ENCODE measurements at places on chromosomes 13 and 19.

DNA sequence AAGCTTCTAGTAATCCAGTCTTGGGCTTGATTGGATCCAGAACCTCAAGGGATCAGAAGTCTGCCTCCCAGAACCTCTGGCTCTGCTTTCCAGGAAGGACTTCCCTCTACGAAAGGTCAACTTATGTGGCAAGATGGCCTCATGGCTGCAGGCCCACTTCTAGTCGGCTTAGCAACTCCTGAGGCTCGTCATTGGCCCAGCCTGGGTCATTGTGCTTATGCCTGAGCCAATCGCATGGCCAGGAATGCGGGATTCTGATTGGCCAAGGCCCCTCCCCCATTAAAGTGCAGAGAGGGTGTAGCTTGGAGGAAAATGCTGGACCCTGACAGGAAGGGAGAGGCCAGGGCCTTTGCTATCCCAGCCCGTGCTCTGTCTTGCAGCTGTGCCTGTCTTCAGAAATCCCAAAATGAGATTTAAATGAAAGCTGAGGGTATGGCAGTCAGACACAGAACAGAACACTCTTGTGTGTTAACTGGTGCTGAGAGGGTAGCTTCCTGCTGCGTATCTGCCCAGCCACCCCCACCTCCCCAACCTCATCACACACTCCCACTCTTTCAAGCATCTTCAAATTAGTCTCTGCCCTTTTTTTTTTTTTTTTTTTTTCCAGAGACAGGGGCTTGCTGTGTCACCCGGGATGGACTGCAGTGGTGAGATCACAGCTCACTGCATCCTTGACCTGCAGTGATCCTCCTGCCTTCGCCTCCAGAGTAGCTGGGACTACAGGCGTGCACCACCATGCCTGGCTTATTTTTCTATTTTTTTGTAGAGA, 5.5 kb upstream of the CCNE1 start:
- peak; percentile 9 for DNase-seq

DNA sequence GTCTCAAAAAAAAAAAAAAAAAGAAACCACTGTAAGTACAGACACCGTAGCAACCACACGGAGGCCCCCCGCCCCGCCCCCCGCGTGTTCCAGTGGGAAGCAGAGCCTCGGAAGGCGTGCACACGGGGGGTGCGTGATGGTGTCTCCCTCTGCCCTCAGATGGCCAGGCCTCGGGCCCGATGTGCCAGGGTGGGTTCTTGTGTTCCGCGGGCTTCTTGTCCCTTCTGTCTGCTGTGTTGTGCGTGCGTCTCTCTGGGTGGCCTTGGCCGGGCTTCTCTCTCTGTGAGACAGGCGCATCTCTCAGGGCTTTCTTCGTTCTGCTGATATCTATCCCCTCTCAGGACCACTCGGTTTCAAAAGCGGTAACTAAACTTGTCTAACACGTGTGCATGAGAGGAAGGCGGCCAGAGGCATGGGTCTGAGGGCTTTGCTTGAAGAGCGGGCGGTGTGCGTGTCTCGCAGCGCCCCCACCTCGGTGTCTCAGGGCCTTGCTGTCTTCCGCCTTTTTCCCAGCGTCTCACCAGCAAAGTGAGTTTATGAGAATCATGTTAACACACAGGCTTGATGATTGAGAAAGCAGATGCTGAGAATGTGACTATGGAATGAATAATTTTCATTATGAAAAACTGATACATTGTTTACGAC, 12.6 kb downstream of the ATP11A start:
- no peak for DNase-seq

- no peak for DNase-seq
These were observed 130.6 kb downstream of the DLEU7 start for GRCh38 chr13:50712881-50713280.

GRCh38 chr19:40400559-40400958, 10.6 kb upstream of the HIPK4 start:
- no peak for DNase-seq

DNA sequence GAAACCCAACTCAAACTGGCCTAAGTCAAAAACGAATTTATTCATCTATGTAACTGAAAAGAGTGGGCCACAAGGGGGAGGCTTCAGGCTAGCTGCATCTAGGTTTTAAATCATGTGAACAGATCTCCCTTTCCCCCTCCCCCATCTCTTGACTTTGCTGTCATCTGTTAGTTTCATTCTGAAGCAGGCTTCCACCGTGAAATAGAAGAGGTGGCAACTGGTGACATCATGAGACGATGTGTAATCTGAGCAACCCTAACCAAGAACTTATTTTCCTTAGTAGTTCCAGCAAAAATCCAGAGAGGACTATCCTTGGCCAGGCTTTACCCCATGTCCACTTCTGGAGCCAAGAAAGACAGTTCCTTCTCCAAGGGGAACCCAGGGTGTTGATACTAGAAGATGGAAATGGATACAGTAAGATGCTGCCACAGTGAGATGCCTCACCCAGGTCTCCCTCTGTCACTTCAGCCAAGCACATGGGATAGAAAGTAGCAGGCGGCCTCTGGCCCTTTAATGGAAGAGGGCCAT, 9.4 kb downstream of the SAMD4B start:
- DNase-seq = peak; percentile 85

DNA sequence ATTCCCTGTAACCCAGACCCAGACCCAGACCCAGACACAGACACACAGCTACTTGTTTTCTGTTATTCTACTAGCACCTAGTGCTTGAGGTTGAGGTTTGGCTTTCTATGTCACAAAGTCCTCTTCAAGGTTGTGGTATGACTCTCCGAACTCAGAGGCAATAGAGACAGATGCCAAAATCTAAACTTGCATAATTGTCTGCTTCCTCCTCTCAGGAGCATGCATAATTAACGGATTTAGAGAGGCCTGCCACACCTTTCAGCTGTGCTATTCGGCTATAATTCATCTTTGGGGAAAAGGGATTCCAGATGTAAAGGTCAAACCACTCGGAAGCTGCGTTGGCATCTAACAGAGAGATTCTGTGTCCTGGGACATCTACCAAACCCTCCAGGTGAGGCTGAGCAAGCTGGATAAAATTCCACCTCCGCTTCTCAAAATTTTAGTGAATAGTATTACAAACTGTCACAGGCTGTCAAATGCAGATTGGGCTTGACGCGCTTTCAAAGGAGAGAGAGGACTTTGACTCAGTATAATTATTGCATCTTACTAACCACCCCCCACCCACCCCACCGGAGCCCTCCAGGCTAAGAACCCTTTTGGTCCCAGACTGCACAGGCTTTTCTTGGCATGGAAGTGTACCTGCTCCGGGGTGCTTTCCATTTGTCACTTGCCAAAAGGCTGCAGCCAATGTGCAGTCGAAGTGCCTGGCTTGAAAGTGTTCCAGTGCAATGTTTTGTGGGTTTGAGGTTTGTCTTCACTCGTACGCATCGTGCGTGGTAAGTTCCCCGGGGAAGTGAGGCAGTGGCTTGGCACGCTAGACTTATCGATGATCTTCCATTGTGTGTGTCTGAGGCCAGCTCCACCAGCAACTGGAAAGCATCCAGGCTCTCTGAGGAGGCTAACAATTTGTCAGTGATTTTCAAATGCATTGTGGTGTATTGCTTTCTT, 194.1 kb downstream of the TDRD3 start:
- no peak for DNase-seq

DNA sequence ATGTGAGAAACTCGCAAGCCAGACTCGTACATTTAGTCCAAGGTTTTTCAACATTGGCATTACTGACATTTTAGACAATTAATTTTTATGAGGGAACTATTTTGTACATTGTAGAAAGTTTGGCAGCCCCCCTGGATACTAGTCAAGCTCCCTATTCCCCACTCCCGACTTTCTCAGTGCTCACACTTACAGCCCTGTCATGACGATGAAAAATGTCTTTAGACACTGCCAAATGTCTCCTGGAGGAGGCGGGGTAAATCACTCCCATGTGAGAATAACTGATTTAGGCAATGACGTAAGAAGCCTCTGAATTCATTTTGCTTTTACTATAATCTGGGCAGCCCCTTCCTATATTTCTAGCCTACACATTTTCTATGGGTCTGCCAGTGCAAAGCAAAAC, 535.8 kb upstream of the KLHL1 start:
- no peak for DNase-seq

- peak; percentile 77 for DNase-seq
These were observed 8.3 kb upstream of the KCNN4 start for GRCh38 chr19:43789029-43789428.

DNA sequence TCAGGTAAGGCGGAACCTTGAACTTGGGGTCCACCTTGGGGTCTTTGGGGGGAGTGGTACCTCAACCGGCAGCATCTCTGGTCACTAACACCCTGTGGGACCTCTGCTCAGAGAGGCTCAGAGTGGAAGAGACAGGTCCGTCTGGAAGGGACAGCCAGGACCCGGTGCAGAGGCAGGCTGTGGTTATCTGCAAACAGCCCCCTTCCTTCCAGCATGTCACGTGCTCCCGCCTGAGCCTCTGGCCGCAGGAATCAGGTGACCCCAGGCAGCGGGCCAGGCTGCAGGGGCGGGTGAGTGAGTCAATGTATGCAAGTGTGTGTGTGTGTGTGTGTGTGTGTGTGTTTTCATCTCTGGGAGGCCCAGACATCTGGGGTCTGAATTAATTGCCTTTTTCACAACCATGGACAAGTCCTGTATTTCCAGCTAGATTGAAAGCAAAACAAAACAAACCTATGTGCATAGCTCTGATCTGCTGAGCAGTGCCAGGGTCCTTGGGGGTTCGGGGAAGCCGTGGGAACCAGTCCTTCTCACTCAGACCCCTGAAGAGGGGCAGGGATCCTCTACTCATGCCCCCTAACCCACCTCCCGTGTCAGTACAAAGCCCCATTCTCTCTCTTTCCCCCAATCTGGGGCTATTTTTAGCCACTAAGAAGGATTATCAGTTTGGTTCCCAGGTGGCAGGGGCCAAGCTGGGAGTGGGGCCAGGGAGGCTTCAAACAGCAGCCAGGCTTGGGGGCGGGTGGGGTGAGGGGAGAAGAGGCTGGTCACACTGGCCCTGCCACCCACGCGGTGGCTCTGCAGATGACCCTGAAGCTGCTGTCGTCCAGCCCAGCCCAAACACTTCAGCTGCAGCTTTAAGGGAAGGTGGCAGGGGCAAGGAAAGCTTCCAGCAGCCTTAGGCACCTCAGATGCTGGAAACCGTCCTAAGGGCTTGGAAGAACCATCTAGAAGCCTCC, 31.4 kb downstream of the CERS4 start:
- DNase-seq = peak; percentile 85

GRCh38 chr13:104737713-104738112, 1671.5 kb upstream of the SLC10A2 start:
- no peak for DNase-seq

DNA sequence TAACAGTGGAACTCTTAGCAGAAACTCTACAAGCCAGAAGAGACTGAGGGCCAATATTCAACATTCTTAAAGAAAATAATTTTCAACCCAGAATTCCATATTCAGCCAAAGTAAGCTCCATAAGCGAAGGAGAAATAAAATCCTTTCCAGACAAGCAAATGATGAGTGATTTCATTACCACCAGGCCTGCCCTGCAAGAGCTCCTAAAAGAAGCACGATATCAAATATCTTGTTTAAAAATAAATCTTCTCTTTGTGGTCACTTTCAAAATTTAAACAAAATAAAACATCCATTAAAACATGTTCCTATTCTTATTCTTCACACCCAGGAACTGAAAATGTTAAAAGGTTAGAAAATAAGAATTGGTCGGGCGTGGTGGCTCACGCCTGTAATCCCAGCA, 13.7 kb downstream of the MICU2 start:
- no peak for DNase-seq

- no peak for DNase-seq
These were observed 22.3 kb upstream of the DOCK9 start for GRCh38 chr13:99000137-99000536.

GRCh38 chr13:45654633-45655349, 39.3 kb upstream of the ERICH6B start:
- DNase-seq = no peak

DNA sequence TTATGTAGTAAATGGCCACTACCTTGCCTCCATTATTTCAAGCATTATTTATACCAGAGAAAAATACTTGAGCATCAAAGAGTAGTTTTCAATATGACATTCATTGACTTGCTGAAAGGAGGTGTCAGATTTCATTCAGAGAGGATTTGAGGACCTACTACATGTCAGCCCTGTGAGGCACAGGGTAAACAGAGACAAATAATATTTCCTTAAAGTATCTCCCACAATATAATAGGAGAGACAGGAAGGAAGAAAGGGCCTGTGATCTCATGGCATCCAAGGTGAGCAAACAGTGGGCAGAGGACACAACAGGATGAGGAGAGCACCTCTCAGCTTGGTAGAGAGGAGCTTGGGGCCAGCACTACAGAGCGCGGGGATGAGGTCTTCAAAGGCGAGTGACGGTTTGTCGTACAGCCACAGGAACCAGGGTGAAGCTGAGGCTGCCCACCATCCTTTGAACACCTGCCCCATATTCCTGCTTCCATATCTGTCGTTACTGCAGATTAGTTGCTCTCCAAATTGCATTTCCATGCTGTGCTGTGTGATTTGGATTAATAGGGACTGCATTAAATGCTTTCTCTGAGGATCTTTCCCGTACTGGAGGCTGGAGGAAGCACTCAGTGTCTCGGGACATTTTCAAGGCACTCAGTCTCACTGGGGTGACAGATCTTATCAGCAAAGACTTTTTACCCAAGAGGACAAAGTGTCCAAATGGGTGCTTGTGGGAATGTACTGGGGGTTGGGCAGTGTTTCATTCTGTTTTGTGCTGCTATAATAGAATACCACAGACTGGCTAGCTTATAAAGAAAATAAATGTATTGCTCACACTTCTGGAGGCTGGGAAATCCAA, 59.2 kb downstream of the GJA3 start:
- DNase-seq = no peak

DNA sequence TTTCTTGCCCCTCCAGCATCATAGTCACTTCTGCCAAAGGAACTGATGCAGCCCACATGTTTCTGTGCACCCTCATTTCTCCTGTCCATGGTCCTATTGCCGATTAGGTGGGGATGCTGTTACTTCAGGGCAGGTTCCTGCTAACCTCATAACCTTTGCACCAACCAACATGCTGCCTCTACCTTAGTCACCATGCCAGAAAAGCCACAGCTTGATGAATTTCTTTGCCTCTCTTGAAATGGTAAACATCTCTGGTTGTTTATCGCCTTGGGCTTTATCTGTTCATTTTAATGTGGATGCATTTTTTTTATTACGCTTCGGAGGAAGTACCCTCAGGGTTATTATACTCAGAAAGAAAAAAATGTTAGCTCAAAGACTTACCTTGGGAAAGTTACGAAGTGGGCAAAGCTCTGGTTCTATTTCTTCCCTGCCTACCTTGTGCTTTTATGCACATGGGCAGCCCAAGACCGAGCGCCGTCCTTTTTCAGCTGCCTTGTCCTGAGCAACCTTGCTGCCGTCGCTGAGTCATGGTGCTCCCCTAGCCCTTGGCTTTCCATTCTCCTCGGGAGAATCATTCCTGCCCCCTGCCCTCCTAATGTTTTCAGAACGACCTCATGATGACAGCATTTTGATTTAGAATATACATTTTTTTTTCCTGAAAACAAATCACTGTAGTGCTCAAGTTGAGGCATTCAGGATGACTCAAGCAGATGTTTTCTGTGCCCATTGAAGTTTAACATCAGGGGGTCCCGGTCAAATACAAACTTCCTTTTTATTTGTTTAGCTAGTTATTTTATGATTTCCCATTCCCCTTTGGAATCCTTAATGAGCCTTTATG, 280.0 kb downstream of the SHISA2 start:
- DNase-seq = no peak
